ENCODE measurements at places on chromosomes 5 and 9.

DNA sequence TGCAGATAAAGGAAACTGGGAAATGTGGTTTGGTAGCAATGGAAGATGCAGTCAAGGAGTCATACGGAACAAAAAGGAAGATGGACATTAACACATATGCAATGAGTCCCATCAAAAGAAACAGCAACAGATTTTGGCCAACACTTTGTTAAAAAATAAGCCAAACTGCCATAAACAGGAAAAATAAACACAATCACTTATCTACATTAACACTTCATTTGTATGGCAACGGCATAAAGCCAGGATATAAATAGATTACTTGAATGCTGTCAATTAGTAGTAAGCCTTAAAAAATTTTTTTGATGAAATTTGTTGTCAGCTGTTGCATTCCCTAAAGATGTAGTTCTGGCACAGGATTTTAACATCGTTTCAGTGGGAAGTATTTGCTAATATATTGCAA lies 190.8 kb downstream of the CDH12 start:
- DNase-seq = no peak

DNA sequence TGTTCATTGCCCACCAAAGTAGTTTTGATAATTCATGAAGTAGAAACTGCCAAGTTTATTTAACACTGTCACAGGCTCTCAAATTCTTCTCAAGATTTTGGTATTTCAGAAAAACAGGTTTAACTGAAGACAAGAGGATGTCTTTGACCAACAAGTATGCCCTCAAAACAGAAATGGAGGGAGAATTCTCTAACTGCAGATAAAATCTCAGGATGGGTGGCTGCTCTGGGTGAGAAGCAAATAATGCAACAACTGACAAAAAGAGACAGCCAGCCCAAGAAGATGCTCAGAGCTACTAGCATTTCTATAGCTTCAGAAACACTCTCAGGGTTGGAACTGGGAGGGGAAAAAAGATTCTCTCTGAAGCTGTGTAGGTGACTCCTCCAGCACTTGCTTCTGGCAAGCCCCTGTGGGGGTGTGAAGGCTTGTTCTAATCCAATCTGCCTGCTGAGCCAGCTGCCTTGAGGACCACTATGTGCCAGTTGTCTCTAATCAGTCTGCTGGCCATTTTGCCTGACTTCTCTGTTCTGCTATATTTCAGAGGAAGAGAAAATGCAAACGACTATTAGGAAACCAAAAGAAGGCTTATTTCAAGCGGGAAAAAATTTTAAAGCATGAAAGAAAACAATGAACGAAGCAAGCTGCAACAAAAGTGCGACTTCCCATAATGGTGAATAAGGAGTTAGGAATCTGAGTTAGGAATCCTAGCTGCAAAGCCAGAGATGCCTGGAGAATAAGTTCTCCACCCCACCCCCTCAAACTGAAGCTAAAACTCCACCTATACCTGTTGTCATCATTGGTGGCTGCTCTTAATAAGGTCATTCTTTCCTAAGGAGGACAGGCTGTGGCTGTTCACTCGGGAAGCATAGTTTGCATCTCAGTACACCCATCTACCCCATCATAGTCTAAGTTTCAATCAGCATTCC lies 147.5 kb downstream of the GNAQ start:
- no peak for DNase-seq

- no peak for DNase-seq
Observed at GRCh38 chr9:18185196-18185595, 288.8 kb upstream of the ADAMTSL1 start.

DNA sequence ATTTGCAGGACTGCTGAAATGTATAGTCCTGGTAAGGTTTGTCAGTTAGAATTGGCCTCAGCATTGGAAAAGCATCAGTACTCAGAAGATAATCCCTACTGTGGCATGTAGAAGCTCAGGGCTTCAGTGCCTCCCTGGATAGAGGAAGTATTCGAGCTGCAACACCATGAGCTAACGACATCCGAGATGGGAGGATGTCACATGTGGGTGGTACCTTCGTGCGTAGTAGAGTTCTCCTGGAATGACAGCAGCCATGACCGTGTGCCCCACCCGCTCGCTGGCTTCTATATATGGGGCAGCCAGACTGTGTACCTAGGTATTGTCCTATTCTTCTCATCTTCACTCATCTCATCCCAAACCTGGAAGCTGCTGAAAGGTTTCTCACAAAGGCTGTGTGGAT lies 345.8 kb upstream of the KLF9 start:
- no peak for DNase-seq

DNA sequence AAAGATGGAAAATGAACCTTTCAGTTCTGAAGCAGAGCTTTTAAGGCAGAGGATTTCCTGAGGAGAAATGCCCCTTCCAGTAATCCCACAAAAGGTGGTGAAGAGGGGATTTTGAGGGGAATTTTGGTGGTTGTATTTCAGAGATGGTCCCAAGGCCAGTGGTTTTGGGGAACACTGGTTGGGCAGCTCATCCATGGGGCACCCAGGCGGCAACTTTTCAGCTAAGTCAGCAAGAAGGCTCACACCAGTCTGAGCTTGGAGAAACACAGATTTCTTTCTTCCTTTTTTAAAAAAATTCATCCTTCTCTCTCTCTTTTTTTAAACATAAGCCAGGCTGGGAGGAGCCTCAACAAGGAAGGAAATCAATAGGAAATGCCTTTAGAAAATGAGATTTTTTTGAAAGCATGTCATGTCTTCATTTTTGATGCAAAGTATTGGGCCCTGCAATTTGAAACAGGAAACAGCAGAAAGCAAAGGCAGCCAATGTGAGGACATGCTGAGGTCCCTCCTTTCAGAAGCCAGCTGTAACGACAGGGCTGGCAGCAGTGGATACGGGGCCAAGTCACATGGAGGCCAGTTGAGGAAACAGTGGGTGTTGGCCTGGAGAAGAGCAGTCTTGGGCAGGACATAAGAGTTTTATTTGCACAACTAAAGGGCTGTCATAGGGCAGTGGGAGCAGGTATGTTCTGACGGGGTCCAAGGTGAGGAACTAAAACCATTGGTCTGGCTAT lies 155.3 kb upstream of the KLF4 start:
- no peak for DNase-seq

DNA sequence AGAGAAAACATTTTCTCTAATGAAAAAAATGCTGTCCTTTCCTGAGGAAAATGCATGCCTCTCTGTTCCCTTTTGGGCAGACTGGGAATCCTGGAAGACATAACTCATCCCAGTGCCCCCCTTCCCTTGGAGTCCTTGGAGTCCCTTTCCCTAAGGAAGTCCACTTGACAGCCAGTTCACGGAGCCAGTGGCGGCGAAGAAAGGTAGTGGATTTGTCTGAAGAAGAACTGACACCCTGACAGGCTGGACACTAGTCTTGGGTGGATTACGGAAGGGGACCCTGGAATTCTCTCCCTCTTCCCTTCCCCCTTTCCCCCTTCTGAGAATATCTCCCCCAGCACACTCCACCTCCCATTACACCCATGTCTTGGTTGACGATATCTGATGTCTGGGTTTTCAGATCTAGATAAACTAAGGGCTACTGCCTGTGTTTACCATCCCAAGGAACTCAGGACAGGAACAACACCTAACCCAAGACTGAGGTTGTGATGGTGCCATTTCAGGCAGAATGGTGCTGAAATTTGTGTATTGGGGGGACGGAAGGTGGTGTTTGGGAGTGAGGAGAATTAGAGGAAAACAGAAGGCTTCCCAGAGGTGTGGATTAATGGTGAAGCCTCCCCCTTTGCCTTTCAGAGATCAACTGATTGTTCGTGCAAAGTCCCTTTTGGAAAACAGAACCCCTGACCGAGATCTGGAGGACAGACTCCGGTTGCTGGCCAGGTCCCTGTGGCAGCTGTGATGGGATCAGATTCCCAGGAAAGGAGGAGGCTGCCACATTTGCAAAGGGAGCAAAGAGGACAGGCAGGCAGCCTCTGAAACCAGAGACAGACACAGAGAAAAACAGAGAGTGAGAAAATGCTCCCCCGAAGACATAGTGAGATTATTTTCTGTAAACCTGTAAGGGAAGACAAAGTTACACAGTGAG lies 704 bp downstream of the SPARC start:
- no peak for DNase-seq

- no peak for DNase-seq
Observed at GRCh38 chr5:145294331-145294730, 540.8 kb downstream of the PRELID2 start.

GRCh38 chr5:168798065-168799023 lies 219.2 kb upstream of the PANK3 start:
- no peak for DNase-seq

- no peak for DNase-seq
Observed at GRCh38 chr5:170307575-170308465, 10.2 kb upstream of the LCP2 start.

GRCh38 chr5:140000332-140000731 lies 42.8 kb downstream of the NRG2 start:
- DNase-seq = no peak

- no peak for DNase-seq
Observed at GRCh38 chr9:93523518-93524144, 52.8 kb upstream of the PHF2 start.

Measured in activated gamma-delta T cell treated with Interleukin-2 at 50 U/mL for 16 hours (primary cell).